ENCODE measurements at places on chromosomes 6 and 20.

DNA sequence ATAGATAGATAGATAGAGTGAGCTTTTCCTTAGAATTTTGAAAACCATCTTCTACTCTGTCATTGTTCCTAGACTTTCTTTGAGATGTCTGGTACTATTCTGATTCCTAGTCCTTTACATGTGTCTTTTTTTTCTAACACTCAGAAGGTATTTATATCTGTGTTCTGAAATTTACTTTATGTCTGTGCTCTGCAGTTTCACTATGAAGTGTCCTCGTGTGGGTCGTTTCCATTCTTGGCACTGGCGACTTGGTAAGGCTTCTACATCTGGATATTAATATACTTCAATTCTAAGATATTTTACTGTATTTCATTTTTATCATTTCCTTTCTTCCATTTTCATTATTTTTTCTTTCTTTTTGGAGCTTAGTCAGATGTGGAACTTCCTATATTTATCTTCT lies 87.0 kb downstream of the FHL5 start:
- 0 out of 2 replicates have a peak, but pooled peaks cover 3% of the 10 kb centered on the region for H3K4me1 ChIP-seq
- no peaks in the 10 kb centered on the region for H3K36me3 ChIP-seq
- no peaks in the 10 kb centered on the region for H3K27me3 ChIP-seq

GRCh38 chr6:113884011-113884410 lies 26.9 kb downstream of the MARCKS start:
- no peak overlapping the region for H3K27ac ChIP-seq
- no peaks in the 10 kb centered on the region for H3K27me3 ChIP-seq
- no peak for DNase-seq
- H3K4me3 ChIP-seq = no peak overlapping the region
- peaks cover 3% of the 10 kb centered on the region for H3K4me1 ChIP-seq

- no peak overlapping the region for H3K4me3 ChIP-seq
- H3K4me1 ChIP-seq = no peaks in the 10 kb centered on the region
- peak; percentile 69 for DNase-seq
- no peak overlapping the region for H3K27ac ChIP-seq
- no peaks in the 10 kb centered on the region for H3K36me3 ChIP-seq
Observed at GRCh38 chr20:49385465-49385864, 97.0 kb downstream of the KCNB1 start.

DNA sequence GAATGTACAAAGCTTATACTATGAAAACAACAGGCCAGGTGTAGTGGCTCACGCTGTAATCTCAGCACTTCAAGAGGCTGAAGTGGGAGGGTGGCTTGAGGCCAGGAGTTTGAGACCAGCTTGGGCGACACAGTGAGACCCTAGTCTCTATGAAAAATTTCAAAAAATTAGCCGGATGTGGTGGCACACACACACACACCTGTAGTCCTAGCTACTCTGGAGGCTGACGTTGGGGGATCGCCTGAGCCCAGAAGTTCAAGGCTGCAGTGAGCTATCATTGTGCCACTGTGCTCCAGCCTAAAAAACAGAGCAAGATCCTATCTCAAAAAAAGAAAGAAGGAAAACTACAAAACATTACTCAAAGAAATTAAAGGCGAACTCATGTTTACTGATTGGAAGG lies 7.3 kb upstream of the ASF1A start:
- no peak overlapping the region for H3K4me3 ChIP-seq
- no peaks in the 10 kb centered on the region for H3K36me3 ChIP-seq
- H3K27me3 ChIP-seq = no peaks in the 10 kb centered on the region
- peaks cover 7% of the 10 kb centered on the region for H3K4me1 ChIP-seq
- no peak overlapping the region for H3K27ac ChIP-seq

Data from Caco-2 (cell line).